ENCODE measurements at places on chromosomes 7 and 10.

- no peak for DNase-seq
These were observed 16.4 kb downstream of the UCN3 start for GRCh38 chr10:5381187-5381586.

- DNase-seq: no peak
These were observed 1.4 kb upstream of the ADAM8 start for GRCh38 chr10:133277993-133278576.

DNA sequence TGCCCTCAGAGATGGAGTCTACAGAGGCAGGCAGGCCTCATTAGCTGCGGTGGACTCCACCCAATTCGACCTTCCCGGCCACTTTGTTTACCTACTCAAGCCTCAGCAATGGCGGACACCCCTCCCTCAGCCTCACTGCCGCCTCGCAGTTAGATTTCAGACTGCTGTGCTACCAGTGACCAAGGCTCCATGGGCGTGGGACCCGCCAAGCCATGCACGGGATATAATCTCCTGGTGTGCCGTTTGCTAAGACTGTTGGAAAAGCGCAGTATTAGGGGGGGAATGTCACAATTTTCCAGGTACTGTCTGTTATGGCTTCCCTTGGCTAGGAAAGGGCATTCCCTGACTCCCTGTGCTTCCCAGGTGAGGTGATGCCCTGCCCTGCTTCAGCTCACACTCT is 252.3 kb downstream of the ARL4A start:
- DNase-seq: no peak

DNA sequence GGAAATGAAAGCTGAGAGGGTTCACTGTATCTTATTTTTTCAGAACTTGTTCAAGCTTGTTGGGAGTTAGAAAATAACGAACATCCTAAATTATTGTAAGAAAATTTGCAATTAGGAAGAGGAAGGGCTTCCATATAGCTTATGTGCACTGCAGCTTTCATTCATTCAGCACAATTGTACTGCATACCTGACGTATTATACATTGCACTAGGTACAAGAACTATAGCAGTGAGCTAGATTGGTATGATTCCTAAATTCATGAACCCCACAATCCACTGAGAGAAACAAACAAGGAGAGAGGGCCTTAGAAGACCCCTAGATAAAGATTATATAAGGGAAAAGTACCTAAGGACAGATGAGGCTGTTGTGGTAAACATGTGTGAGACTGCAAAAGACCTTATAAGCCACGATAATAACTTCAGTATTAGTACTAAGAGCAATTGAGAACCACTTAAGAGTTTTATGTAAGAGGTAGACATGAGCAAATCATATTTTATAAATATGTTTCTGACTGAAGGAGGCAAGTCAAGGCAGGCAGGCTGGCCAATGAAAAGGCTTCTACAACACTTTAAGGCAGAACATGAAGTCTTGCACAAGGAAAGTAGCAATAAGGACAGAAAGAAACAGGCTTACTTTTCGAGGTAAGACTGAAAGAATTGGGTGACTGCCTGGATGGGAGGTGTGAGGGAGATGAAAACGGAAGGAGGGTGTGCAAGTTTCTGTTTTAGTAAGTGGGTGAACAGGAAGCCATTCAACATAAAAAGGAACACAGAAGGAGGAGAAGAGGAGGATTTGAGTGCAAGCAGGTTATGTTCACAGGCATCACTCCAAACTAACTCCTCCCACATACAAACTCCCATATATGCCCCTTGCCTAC is 77.9 kb upstream of the LRRN3 start:
- no peak for DNase-seq

DNA sequence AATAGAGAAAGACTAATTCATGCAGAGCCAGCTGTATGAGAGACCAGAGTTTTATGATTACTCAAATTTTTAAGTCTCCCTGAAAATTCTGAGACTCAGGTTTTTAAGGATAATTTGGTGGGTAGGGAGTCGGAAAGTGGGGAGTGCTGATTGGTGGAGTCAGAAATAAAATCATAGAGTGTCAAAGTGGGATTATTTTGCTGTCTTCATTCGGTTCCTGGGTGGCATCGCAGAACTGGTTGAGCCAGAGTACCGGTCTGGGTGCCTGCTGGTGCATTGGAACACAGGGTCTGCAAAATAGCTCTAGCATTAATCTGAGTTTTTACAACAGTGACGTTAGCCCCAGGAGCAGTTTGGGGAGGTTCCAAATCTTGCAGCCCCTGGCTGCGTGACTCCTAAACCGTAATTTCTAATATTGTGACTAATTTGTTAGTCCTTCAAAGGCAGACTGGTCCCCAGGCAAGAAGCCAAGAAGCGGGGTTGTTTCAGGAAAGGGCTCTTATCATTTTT is 32.4 kb downstream of the GPRIN2 start:
- no peak for DNase-seq

DNA sequence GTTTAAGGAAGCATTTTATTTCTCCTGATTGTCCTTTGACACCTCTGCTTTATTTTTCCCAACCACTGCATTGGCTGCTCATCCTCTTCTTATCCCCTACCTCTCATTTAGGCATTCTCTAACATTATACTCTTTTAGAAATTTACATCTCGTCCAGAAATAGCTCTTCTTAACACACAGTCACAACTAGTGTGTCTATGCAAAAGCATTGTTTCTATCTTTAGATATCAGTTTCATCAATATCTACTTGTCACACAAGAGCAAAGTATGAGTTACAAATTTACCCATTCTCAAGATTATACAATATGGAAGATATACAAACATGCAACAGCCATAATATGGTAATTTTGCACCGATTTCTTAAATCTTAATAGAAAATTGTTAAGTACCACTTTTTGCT is 35.7 kb upstream of the MDFIC start:
- no peak for DNase-seq

DNA sequence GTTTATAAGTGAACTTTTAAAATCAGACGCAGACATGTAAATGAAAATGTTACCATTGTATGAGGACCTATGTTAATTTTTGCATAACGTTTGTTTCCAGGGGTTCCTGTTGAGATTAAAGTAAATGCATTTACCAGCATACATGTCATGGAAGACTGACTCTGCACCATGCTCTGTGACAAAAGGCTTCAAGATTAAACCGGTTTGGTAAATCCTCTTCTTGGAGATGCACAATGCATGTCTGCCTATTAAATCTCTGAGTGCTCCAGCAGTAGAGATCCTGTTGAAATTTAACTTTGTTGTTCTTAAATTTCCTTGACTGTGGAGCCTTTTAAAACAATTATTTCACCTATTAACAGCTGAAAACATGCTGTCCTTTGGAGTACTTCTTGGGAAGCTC is 36.5 kb upstream of the JAZF1 start:
- DNase-seq: no peak

- DNase-seq: no peak
These were observed 52.7 kb downstream of the FIGNL1 start for GRCh38 chr7:50397320-50397970.

DNA sequence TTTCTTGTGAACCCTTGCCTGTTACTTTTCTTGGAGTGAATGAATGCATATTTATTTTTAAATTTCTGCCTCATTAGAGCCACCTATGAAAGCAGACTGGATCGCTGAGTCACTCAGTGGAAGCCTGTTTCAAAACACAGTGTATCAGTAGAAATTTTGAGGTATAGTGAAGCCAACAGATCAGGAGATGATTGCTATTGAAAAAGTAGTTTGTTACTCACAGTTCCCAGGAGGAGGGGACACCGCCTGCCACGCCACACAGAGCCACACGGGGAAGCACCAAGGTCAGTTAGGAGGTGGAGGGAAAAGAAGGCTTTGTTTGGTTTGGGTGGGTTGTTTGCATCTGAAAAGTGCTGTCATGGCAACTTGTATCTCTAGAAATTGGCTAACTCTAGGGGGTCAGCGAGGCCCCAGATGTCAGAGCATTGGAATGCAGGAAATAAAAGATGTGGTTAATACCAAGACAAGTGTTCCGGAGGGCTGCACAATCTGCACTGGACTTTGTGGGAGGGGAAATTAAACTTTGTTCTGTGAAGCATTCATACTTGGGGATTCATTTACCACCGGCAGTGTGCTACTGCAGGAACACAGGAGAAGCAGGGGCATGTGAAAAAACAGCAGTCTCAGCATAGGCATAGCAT is 106.4 kb upstream of the SDK1 start:
- no peak for DNase-seq

DNA sequence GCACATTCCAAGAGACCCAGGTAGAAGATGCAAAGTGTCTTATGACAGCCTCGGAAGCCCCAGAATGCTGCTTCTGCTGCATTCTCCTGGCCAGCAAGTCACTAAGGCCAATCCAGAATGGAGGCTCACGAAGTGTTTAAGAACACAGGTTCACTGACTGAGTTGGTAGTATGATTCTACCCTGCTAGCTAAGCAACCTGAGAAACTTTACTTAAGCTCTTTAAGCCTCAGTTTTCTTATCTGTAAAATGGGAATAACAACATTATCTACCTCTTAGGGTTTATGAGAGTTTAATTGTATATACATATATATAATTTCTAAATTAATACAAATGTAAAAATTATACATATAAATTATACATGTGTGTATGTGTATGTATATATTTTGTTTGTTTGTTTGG is 22.8 kb upstream of the SAMD8 start:
- DNase-seq: no peak

DNA sequence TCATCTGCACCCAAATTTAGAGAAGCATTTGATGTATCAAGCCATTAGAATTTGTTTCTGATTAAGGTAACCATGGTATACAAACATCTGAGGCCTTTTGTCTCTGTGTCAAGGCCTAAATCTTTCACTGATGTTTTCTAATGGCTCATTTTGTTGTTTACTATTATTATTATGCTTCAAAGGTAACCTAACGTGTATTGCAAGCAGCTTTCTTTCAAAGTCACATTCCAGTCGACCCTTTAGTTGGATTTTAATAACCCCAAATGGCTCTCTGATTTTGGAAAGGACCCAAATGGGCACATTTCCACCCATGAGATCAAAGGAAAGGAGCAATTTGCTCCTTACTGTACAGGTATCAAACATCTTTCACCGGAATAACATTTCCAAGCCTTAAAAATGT is 46.7 kb upstream of the WNT16 start:
- DNase-seq: no peak

DNA sequence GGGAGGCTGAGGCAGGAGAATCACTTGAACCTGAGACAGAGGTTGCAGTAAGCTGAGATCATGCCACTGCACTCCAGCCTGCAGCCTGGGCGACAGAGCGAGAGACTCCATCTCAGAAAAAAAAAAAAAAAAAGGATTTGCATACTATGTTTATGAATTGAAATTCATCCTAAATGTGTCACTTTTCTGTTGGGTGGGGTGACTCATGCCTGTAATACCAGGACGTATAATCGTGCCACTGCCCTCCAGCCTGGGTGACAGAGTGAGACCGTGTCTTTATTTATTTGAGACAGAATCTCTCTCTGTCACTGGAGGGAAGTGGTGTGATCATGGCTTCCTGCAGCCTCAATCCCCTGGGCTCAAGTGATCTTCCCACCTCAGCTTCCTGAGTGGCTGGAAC is 5.8 kb downstream of the ZNF212 start:
- DNase-seq: no peak

GRCh38 chr10:113480851-113481502 is 71.9 kb upstream of the HABP2 start:
- no peak for DNase-seq

GRCh38 chr7:129784783-129785684 is 167.7 kb downstream of the UBE2H start:
- DNase-seq: no peak

DNA sequence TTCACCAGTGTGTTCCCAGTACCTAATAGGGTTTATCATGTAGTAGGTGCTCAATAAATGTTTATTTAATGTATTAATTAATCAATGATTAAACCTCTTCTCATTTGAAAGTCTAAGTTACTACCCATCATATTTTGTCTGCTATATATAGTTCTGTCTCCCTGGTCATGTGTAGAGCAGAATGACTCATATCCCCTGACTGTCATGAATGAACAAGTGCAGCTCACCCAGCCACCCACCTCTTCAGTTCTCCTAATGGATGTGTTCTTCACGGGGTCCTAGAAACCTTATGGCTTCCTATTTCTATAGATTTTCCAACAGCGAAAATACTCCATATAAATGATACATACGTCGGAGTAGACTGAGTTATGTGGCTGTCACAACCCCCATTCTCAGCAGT is 64.5 kb downstream of the HIF1AN start:
- DNase-seq: no peak

- no peak for DNase-seq
These were observed 81.8 kb downstream of the PAX2 start for GRCh38 chr10:100826983-100827818.

DNA sequence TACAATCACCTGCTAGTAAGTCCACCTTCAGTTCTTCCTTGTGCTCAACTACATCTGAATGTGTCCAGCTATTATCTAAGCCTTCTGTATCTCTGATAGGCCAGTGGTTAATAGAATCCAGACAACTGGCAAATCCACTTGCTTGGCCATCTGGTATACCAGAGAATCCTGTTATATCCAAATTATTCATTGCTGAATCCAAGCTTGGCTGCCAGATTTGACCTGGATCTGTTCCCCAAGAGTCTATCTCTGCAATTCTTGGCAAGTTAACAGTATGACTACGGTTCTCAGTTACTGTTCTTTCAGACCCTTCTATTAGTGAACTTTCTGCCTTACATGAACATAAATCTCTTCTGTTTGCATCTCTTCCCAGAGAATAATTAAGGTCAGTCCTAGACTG is 154.6 kb upstream of the TARP start:
- DNase-seq: no peak

DNA sequence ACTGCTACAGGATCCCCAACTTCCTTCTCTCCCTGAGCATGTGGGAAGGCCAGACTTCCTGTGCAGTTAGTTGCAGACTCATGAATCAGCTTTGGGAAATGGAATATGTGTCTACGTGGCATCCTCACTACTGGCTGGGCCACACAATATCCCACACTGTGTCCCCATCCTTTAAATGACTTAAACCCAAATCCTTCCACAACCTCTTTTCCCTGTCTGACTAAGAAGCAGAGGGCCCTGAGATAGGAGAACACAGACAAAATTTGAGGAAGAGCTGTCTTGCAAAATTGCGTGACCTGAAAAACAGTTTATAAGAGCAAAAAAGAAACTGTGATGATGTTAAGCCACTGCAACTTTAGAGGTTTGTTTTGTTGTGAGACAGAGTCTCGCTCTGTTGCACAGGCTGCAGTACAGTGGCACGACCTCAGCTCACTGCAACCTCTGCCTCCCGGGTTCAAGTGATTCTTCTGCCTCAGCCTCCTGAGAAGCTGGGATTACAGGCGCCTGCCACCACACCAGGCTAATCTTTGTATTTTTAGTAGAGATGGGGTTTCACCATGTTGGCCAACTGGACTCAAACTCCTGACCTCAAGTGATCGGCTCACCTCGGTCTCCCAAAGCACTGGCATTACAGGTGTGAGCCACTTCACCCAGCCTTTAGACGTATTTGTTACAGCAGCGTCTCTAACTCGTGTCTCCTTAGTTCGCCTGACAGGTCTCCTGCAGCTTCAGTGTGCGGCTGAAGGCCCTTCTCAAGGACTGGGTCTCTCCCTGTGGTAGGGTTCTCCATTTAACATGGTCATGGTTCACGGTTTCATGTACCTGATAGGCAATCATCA is 46.9 kb upstream of the SFMBT2 start:
- no peak for DNase-seq

Measured in stimulated activated CD4-positive, alpha-beta T cell treated with anti-CD3 and anti-CD28 coated beads, Interleukin-1b, Interleukin-23, amount 100 ng/mL, for 1 hour (primary cell).